ENCODE measurements at places on chromosomes 11 and 22.

DNA sequence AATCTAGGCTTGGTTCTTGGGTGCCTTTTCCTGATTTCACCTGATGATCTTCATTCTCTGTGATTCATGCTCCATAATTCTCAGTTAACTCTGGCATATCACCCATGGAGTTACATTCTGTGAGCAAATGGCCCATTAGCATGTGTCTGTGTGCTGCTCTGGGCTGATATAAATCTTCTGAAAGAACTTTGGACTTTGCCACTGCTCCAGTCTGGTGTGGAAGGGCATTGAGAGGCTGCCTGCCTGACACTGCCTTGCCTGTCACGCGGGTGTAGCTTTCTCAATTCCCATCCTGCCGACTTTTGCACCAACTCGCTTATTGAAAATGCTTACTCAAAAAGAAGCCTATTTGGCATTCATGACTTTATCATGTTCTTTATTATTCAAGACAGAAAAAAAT is 42.2 kb downstream of the FAT3 start:
- no peak for DNase-seq

- no peak for DNase-seq
Measured at GRCh38 chr11:100719809-100720221, 32.7 kb downstream of the ARHGAP42 start.

DNA sequence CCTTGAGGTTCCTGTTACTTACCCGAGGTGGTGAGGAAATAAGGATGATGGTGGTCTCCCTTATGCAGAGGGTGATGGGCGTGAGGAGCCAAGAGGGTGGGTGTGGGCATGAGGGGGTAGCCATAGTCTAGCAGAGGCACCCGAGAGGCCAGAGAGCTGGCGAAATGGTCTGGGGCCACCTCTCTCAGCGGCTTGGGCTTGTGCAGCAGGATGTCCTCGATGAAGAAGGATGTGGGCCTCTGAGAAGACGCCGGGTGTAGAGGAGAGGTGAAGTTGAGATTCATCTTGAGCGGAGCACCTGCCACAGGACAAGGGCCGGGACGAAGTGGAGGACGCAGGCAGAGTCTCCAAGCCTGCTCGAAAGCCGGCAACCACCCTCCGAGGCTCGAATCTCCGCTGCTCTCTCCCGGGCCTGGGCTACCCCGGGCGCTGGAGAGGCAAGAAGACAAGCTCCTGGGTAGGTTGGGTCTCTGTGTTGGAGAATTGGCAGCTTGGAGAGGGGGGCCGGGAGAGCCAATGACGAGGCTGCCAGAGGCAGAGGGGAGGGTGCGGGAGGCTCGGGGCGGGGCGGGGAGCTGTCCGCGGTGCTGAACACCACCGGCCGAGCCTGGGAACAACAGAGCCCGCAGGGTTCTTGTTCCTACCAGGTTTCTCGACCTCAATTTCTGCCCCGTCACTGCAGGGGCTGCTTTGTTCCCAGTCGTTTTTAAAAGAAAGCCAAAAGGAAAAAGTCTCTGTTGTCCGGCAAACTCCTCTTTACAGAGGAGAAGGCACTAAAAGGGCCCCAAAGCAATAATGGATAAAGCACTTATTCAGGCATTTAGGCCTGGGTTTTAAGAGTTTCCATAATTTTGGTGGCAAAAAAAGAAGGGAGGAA is at the start of gene BSX:
Gene BSX, minus strand, starts transcription at position 447 of the 877 bp plus-strand sequence. Its CDS starts 163 bp downstream, at position 284.
- DNase-seq: no peak

GRCh38 chr11:70556884-70557741 is 158.8 kb downstream of the CTTN start:
- no peak for DNase-seq

DNA sequence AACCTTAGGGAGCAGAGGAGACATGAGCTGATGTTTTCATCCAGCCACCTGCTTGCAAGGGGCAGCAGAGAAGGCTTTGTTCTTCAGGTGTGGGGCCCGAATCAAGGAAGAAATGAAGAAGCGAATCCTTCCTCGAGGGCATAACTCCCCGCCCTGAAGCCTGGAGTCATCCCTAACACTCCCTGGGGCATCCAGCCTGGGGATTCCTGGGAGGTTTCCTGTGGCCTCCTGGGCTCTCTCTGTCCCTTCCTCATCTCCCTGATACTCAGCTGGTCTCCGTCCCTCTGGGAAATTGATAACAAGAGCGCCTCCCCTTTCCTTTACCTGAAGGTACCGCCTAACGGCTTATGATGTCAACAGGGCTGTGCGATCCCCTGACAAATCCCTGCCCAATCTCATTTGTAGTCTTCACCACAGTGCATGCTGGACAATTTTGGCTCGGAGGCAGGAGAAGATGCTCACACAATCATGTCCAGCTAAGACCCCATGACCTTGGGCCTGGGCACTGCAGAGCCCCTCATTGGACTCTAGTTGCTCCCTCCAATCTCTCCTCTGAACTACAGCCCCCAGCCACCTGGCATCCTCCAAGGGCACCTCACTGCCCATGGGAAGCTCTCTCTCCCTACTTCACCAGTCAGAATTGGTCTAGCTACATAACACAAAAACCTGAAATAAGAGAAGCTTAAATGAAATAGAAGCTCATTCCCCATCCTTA is 80.6 kb upstream of the RTL6 start:
- no peak for DNase-seq

- no peak for DNase-seq
Measured at GRCh38 chr11:64759722-64760719, at the start of gene PYGM. Gene PYGM (minus strand): TSS chr11:64759974. CDS start chr11:64759898, 76 bp downstream.
